KBM-7 (cell line): ENCODE measurements at places on chromosomes 16 and 17.

GRCh38 chr17:6497496-6498221 is 53.4 kb downstream of the PIMREG start:
- no peak for DNase-seq

DNA sequence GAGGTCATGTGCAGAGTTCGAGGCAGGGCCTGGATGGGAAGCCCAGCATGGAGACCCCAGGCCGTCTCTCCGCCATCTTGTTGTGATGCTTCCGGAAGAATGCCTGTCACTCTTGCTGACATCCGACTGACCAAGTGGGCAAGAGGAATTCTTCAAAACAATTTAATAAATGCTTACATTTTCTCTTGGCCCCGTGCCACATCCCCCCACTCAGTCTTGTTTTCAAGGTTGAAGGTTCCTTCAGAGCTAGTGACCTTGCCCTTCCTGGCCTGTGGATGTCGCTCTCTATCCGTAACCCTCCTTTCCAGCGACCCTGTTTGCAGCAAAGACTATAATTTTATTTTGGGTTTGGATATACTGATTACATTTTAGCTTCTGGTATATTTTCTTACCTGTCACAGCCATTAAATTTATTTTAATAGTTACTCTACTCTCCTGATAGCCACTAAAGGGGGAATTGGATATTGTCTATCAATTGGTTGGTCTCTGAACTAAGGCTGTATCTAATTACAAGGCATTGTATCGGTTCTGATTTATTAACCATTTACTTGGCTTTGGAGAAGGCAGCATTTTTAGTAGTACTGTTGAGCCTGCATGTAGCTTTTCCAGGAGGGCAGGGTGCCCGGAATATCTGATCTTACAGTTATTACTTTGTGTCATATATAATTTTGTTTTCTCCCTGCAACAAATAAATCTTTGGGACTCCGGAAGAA is 264.5 kb downstream of the WWOX start:
- DNase-seq = no peak

DNA sequence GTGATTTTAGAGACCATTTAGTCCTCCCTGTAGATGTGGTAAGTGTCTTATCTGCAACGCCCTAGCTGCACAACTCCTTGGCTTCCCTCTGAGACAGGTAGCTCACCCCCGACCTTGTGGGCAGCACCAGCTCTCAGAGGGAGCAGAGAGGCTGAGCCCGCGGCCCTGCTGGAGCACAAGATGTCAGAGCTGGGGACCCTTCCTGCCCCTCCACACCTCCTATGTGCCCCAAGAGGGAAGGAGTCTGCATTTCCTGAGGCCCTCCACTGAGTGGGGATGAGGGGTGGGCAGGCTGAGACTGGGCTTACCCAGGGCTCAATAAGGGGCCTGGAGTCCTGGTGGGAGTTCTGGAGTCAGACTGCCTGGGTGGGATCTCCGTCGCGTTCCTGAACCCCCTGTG is 12.2 kb upstream of the ADGRG1 start:
- DNase-seq = no peak

DNA sequence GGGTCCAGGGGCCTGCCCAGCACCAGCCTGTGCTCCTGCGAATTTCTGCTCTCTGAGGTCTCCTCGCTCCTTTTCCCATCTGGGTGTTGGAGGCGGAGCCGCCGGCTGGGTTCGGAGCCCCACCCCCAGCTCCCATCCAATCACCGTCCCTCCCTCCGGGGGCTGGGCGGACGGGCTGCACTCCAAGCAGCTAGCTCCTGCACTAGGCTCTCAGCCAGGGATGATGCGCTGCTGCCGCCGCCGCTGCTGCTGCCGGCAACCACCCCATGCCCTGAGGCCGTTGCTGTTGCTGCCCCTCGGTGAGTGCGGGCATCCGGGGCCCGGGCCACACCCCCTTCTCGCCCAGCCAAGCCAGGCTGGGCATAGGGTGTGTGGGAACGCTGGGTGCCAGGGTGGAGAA is at the start of gene NRN1L:
Gene NRN1L, plus strand, starts transcription at position 202 of the 400 bp plus-strand sequence. Its CDS starts 19 bp downstream, at position 221.
- DNase-seq = no peak

DNA sequence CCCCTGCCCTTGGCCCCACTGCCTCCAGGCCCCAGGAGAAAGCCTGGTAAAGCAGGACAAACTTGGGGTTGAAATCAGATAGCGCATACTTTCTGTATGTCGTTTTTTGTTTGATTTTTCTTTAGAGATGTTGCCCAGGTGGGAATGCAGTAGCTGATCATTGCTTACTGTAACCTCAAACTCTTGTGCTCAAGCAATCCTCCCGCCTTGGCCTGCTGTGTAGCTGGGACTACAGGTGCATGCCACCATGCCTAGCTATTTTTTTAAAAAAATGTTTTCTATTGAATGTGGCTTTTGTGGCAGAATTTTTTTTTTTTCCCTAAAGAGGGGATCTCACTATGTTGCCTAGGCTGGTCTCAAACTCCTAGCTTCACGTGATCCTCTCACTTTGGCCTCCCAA is 11.1 kb upstream of the CCL5 start:
- no peak for DNase-seq

DNA sequence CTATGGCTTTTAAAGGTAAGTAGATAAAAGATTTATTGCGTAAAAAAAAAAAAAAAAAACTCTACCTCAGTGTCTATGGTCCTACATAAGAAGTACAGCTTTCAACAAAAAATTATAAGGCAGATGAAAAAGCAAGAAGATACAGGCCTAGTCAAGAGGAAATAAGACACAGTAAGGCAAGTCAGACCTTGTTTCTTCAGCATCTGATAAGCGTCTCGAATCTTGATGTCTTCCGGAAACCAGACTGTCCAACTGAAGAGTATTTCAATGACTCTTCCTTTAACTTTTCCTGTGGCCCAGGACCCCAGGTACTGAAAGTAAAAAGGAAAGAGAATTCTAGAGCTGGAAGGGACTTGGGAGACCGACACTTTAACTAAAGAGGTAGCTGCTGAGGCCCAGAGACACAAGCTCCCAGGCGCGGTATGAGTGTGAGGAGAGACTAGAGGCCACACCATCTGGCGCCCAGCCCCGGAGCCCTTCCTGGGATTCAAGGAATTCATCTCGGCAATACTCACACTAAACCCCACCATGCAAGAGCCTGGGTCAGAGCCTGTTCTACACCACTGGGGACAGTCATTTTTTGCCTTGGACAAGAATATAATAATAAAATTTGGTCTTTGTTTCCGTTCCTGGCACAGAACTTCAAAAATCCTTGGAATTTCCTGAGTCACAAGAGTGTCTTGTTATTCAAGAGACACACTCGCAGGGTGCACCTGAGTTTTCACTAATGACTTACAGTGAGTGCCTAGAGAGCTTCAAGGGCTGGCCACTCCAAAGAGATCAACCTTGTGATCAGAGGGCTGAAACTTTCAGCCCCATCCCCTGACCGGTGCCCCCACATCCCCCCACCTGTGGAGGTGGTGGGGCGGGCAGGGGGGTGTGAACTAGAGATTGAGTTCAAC is 18.6 kb downstream of the GGA2 start:
- DNase-seq = no peak

DNA sequence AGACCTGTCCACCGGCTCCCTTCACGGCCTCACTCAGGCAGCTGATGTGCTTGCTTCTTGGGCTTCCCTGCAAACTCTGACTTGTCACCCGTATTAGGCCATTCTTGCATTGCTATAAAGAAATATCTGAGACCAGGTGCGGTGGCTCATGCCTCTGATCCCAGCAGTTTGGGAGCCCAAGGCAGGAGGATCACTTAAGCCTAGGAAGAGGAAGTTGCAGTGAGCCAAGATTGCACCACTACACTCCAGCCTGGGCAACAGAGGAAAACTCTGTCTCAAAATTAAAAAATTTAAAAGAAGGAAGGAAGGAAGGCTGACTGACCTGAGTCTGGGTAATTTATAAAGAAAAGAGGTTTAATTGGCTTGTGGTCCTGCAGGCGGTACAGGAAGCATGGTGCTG is 17.0 kb downstream of the SOST start:
- DNase-seq = peak; percentile 38

DNA sequence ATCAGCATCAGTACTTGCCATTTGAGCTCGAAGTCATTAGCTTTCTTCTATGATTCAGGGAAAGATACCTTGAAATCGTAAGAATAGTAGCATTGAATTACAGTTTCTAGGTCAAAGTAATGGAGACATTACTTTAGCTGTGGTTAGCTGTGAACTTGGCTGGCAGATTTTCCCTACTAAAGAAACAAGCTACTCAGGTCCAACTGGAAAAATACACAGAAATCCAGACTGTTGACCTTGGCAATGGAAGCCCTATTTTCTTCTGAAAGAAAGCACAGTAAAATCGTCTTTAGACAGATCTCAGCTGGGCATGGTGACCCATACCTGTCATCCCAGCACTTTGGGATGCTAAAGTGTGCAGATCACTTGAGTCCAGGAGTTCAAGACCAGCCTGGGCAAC is 13.4 kb upstream of the DNAJA2 start:
- no peak for DNase-seq

- no peak for DNase-seq
These were observed 1.6 kb downstream of the HSF4 start for GRCh38 chr16:67166110-67166547.

DNA sequence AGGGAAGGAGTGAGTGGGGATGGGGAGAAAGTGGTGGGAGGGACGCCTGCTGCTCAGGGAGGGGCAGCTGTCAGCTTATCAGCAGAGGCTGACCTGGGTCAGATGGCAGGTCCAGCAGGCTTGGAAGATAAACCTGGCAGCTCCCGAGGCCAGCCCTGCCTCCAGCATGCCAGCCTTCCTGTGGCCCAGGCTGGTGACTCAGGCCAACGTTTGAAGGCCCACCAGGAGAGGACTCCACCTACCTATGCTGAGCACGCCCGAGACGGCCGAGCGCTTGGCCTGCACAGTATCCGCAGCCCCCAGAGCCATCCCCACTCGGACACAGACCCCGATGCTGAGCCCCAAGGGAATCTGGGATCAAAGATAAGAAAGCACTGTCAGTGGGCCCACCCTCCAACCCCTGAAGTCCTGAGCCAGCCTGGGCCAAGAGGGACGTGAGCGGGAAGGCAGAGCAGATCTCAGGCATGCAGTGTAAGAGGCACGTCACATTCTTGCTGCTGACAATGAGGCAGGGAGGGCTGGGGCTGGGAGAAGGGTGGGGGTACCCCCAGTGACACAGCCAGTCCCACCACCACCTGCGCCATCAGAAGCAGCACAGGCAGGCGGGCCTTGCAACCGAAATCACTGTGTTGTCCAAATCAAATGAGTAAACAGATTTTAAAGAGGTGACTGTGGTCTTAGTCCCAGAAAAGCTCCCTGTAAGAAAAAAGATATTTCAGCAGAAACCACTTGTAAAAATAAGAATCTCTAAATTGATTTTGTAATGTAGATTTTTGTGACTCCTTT is 12.4 kb downstream of the SLC47A2 start:
- DNase-seq = no peak

GRCh38 chr17:1082579-1082978 is 85.7 kb downstream of the TIMM22 start:
- DNase-seq = no peak

DNA sequence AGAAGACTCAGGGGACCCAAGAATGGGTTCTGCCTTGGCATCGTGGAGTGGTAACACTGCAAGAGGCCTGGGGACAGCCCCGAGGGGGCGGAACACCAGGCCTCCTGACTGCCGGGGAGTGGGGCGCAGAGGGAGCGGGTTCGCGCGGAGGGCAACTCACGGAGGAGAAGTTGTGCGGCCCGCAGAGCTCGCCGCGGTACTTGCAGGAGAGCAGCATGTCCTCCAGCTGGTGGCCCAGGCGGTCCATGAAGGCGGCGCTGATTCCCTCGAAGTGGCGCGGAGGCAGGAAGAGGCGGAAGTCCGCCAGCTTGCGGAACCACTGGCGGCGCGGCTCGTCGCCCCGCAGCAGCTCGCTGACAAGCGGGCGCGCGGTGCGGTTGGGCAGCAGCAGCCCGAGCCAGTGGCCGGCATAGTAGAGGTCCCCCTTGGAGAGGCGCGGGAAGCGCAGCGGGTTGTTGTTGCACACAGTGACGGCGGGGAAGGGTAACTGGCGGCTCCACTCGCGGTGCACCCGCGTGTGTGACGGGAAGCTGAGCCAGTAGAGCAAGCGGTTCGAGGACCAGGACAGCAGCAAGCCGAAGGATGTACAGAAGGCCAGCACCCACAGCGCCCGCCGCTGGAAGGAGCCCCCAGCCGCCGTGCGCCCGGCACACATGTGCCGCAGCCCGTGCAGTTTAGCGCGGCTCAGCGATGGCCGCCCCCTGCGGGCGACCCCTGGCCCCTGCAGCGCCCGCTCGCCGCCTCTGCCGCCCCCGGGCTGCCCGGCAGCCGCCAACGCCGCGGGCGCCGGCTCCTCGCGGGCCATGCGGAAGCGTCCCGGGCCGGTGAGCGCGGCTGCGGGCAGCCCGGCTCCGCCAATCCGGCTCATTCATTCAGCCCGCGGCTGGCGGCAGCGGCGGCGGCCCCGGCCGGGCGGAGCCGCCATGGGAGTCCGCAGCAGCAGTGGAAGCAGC is 1.6 kb downstream of the ASIC2 start:
- DNase-seq = peak; percentile 43

DNA sequence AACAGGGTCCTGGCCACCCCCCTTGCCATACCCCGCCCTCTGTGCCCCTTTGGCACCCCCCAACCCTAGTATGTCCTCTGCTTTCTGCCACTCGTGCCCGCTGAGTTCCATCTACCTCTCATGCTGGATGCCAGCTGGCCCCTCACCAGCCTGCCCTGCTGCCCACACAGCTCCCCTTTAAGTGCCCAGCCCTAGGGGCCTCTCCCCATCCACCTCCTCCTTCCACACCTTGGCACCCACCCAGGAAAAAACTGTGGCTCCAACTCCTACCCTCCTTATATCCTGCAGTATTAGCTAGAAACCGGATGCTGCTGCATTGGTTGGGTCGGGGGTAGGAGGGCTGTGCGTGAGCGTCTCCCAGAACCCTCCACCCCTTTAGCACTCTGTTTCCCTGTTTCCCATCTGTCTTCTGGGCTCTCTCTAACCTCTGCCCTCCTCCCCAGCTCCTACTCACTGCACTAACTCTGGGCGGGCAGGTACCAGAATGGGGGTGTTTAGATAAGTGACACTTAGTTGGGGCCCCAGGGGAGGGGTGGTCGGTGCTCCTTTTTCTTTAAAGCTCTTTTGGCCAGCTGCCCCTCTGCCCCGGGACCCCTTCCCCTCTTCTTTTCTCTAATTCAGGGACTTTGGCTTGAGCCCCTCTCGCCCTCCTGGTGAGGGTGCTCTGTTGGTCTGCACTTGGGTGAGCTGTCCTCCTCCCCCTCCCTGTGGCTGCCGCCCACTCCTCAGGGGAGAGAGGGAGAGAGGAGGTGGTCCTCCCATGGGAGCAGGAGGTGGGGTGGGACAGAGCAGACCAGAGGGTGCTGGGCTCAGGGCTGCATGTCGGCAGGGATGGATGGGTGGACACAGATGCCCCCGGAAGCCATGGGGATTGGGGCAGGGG is 9.9 kb downstream of the NR1D1 start:
- DNase-seq = no peak

DNA sequence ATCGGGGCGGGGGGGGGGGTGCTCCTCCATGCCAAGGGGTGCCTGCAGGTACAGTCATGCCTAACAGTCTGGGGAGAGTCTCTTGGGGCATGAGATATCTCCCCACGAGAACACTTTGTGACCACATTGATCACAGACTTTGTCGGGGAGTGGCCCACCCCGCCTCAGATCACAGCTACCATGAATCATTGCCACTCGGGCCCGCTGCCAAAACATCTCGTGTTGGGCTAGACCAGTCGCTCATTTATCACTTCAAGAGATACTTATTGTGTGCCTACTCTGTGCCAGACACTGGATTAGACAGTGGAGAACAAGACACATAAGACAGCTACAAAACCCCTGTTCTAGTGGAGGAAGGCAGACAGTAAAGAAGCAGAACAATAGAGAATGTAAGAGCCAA is 72.6 kb downstream of the CLEC16A start:
- no peak for DNase-seq

- DNase-seq = no peak
These were observed 35.7 kb upstream of the MYLK3 start for GRCh38 chr16:46783800-46784199.
